ENCODE measurements at places on chromosomes 5 and 9.
A peak's percentile ranks its signal among the peaks of the same experiment; 100 is the strongest.

DNA sequence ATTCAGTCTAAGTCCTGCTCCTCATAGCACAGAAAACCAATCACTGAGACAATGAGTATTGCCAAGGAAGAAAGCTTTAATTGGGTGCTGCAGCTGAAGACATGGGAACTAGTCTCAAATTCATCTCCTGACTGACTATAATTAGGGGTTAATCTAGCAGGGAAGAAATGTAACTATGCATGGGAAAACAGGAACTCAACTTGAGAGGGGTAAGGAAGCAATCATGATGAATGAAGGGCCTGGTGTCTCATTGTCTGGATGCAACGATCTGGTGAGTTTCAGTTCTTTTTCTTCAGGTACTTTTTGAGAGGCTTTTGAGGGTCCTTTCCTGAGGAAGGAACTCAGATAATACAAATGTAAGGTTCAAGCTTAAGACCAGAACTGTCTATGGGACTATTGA lies 24.0 kb upstream of the OCLN start:
- DNase-seq: no peak

DNA sequence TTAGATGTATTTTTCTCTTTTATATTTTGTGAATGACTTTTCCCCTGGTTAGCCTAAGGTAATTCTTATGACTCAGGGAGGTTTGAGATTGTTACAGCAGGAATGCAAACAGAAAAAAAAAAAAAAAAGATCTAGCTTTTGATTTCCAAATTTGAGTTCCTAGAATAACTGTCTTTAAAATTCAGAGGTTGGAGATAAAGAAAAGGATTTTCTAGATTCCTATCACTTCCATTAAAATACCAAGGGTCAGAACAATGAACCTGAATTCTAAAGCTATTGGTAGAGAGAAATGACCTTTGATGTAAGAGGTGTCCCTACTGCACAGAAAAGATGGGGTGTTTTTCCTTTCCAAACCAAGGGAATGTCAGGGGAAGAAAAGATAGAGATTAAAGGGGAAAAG lies 262.5 kb downstream of the DOCK8 start:
- no peak for DNase-seq

DNA sequence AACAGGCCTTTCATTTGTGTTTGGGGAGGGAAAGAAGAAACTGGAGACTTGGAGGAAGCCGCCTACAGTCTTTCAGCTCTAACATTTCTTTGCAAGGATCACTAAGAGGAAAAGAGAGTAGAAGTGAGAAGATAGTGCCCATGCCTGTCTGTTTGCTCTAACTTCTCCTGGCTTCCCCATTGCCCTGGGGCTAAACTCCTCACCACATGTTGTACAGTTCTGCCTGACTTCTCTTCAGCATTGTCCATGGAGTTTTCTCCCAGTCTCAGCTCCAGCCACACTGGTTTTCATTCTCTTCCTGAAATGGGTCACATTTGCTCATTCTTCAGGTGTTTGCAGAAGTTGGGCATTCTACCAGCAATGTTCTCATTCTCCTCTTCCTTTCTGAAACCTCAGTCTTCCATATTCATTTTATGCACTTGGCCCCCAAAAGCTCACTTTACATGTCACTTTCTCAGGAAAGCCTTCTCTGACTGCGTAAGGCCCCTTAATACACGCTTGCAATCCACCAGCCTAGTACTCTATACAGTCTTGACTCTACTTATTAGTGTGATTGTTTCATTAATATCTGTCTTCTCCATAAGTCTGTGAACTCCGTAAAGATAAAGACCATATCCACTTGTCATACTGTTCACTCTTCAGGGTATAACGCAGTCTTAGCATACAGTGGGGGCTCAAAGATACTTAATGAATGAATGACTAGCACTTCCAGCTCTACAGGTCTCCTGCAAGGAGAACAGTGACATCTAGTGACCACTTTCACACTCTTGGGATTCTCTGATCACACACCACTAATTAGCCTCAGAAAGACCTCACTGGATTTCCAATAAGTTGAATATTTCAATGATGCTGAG lies 40.2 kb upstream of the TRIM32 start:
- DNase-seq: peak; percentile 50

- no peak for DNase-seq
These were observed 20.6 kb downstream of the GNAQ start for GRCh38 chr9:78011049-78011448.

DNA sequence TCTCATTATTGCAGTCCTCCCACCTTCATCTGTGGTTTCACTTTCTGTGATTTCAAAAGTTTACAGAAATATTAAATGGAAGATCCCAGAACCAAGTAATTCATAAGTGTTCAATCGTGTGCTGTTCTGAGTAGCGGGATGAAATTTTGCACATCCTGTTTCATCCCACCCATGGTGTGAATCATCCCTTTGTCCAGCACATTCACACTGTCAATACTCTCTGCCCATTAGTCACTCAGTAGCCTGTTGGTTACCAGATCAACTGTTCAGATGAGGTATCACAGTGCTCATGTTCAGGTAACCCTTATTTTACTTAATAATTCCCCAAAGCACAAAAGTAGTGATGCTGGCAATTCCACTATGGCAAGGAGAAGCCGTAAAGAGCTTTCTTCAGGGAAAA lies 26.8 kb downstream of the FAM81B start:
- peak; percentile 3 for DNase-seq
